HepG2 (cell line): ENCODE measurements at places on chromosomes 1 and 21. TPM values are rescaled to one million over a fixed set of nuclear protein-coding genes. Genes with fewer than 3 reads are reported as not detected.

Gene KLHDC9
- polyA plus RNA-seq, result 2.6 and 2.9 TPM in 2 replicates

- no peak overlapping the region for H3K4me3 ChIP-seq
Observed at GRCh38 chr1:215146240-215146975, 63.9 kb downstream of the KCNK2 start.

DNA sequence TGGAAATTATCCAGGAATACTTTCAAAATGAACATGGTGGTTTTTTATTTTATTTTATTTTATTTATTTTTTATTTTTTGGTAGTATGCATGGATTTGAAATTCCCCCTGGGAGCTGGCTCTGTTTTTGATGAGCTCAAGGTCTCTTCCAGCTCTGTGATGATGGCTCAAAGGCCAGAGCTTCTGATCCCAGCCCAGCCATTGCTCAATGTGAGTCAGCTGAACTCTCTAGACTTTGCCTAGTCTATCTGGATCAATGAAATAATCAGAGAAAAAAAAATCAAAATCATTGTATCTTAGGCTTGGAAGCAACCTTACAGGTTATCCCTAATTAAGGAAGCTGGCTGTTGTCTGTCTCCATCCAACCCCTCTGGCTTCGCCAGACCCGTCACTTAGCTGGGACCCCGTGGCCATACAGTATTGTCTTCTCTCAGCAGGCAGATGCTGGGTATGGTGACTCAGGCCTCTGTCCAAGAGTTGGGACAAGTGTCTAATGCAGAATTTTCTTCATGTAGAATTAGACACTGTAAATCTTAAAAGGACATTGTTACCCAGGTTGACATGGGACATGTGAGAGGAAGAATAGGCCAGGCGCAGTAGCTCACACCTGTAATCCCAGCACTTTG lies 90.2 kb upstream of the LPGAT1 start:
- H3K4me1 ChIP-seq, result peaks cover 72% of the 10 kb centered on the region
- H3K27me3 ChIP-seq, result no peaks in the 10 kb centered on the region
- no peaks in the 10 kb centered on the region for H3K36me3 ChIP-seq
- DNase-seq, result peak; percentile 77

- H3K4me3 ChIP-seq, result no peak overlapping the region
- peaks cover 11% of the 10 kb centered on the region for H3K4me1 ChIP-seq
- DNase-seq, result no peak
- H3K36me3 ChIP-seq, result no peaks in the 10 kb centered on the region
- H3K27ac ChIP-seq, result no peak overlapping the region
Observed at GRCh38 chr1:25619101-25619890, 2.7 kb downstream of the MAN1C1 start.

DNA sequence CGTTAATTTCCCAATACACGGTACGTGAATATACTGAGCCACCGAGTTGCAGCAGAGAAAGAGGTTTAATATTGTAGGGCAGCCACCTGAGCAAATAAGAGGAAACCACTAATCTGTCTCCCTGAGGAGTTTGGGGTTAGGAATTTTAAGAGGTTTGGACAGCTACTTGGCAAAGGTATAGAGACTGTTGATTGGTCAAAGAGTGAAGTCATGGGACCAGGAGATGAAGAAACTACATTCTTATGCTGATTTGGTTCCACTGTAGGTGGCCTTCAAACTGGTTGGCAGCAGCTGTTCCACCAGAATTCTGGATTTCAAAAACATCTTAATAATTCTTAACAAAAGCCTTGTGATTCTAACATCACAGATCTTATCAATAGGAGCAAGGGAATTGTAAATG lies 485.4 kb upstream of the PRMT6 start:
- no peak for DNase-seq
- no peaks in the 10 kb centered on the region for H3K4me1 ChIP-seq
- H3K4me3 ChIP-seq, result no peak overlapping the region
- no peaks in the 10 kb centered on the region for H3K27me3 ChIP-seq

DNA sequence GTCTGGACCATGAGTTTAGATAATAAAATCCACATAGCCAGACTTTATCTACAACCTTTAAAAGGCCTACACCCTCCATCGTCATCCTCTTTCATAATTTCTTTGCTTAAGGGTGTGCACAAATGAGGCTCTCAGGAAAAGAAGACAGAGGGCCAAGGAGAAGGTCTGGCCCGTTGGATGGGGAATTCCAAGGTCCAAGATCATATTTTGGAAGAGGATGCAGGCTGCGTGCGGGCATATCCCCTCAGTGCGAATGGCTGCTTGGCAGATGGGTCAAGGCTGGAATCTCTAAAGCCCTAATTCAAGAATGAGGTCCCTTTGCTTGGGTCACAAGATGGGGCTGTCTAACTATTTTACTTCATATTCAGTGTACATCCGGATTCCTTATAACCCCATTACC lies 782.2 kb upstream of the NCAM2 start:
- no peaks in the 10 kb centered on the region for H3K36me3 ChIP-seq
- no peak for DNase-seq
- H3K4me1 ChIP-seq, result no peaks in the 10 kb centered on the region
- H3K27me3 ChIP-seq, result no peaks in the 10 kb centered on the region
- H3K4me3 ChIP-seq, result no peak overlapping the region

DNA sequence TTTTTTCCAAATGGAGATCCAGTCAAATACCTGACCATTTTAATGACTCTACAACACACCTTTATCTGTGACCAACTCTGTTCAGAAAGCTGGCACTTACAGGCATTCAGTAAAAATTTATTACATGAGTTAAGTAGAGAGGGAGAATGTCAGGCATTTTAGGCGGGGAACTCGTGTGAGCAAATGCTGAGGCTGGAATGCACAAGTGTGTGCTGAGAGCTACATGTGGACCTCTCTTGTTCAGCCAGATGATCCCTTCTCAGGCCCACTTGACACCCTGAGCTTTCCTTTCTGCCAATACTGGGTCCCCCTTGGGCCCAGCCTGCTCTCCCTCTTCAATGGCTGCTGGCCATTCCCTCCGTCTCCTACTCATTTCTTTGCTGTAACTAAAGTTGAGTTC lies 11.7 kb downstream of the PPIH start:
- DNase-seq, result no peak
- no peaks in the 10 kb centered on the region for H3K4me1 ChIP-seq
- H3K4me3 ChIP-seq, result no peak overlapping the region
- no peak overlapping the region for H3K27ac ChIP-seq
- no peaks in the 10 kb centered on the region for H3K27me3 ChIP-seq

Gene PPIAL4G
- polyA plus RNA-seq, result not detected in 2 replicates

Gene ACTN2
- 0.05 and 0.13 TPM in 2 replicates for polyA plus RNA-seq

GRCh38 chr1:63773815-63774616 lies at the start of gene ROR1:
ROR1 (plus strand) TSS chr1:63774017.
- DNase-seq, result peak; percentile 60
- H3K27ac ChIP-seq, result no peak within 1 kb of the TSS
- H3K27me3 ChIP-seq, result peaks cover 22% of the 10 kb centered on the region; the same call in 1 of the 3 replicates
- H3K4me1 ChIP-seq, result peaks cover 40% of the 10 kb centered on the region
- peak within 1 kb of the TSS; percentile 80 for H3K4me3 ChIP-seq

Gene DHCR24
- polyA plus RNA-seq, result 374 and 484 TPM in 2 replicates
